ENCODE measurements at places on chromosomes 5 and 9.
A peak's percentile ranks its signal among the peaks of the same experiment; 100 is the strongest.

DNA sequence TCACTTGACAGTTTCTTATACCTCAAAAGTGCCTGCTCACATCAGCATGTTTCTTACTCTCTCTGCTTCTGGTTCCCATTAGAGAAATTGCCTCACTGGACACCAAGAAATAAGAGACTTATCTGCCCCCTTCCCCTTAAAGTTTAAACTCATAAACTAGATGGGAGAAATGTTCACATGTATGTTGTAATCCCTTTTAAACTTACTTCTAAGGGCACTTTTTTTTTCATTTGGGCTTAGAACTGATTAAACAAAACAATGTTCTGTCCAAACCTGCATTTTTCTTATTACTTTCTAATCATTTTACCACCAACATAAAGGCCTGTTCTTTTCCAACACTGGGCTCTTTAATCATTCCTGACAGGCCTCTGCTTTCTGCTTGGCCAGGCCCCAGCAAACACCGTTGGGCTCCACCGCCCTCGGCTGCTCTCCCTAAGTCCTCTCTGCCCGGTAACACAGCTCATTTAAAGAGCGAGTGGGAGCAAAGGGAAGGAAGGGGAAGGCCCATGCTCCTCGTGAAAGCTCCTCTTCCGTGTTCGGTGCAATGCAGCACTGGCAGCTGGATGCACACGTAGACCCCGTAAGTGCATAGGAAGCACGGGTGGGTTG lies 53.4 kb downstream of the ROR2 start:
- DNase-seq: no peak

DNA sequence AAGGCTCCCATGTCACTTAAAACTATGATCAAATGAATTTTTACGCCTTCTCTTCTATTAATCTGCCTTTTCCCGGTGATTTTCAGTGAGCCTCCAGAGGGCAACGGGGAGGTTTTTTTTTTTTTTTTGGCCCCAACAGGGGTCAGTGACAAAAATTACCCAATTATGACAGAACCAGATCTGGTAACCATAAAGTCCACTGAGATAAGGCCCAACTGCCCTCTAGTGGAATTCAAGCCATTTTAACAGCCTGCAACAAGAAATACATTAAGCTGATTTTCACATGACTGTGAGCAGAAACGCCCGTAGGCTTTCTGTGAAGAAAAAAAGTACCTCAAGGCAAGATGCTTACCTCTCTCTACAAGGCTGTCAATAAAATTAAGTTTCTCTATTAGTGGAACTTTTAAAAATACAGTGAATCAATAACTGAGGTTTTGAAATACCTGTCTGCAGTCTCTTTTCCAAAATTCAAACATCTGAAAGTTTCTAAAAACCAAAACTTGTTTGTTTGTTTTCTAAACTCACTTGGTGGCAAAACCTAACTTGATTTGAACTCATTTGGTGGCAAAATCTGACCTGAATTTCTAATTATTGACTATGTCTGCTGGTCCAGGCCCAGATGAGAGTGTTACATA lies 49.7 kb upstream of the FST start:
- no peak for DNase-seq

- no peak for DNase-seq
Observed at GRCh38 chr5:132049093-132049492, 11.4 kb upstream of the IL3 start.

GRCh38 chr5:72106817-72107130 lies 501 bp upstream of the MAP1B start:
- no peak for DNase-seq

DNA sequence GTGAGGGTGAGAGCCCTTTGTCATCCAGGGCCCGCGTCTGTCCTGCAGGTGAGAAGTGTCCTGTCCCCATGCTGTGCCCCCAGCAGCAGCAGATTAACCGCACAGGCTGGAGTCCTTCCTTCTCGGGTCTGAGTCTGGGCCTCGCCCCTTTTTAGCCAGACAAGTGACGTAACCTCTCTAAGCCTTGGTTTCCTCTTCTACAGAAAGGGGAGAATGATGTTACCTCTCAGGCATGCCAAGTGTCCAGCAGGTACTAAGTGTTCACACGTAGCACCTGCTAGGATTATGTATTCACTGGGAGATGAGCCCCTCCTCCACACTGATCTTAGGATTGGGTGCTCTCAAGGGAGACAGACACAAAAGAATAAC lies 6.9 kb downstream of the NEURL1B start:
- DNase-seq: peak; percentile 55

DNA sequence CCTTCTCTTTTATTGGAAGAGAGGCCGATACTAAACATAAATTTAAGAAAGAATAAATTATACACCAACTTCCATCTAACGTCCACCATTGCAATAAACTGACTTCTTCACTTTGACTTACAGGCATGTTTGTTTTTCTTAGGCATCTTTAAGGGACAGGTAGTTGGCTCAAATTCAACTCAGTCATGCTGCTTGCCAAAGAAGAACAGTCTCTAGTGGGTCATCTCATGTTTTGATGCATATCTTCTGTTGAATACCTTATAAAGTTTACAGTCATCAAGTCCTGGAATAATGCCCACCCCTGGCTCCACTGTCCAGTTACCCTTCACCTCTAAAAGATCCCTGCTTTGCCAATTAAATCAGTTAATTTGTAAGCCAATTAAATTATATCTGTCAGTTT lies 328.2 kb upstream of the GRAMD2B start:
- no peak for DNase-seq

DNA sequence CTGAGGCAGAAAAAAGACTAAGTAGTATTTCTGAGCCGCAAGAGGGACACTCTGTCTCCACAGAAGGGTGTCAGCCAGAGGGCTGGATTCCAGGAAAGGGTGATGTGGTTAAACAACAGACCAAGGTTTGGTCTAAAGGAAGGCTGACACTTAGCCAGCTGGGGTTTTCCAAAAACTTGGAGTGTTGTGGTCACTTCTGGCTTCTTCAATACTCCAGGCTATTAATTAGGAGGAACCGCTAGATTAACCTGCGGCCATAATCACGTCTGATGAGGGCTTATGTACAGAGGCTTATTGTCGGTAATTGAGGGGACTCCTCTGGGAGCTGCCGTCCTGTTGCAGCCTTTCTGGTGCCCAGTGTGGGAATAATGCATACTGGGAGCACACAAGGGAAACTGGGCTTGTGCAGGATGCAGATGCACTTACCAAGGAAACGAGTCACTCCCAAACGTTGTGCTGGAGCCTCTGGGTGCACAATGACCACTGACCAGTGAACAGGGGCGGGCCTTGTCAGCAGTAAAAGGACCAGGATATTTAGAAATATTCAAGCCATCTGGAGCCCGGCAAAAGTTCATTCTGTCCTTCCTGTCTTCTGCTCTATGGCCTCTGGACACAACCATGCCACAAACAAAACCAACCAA lies 70.2 kb upstream of the TUT7 start:
- DNase-seq: no peak
